ENCODE measurements at places on chromosomes 4 and X.

GRCh38 chr4:147830987-147831386 lies 99.1 kb downstream of the ARHGAP10 start:
- DNase-seq: no peak

- DNase-seq: no peak
These were observed 29.3 kb downstream of the DYNLT3 start for GRCh38 chrX:37818031-37818430.

DNA sequence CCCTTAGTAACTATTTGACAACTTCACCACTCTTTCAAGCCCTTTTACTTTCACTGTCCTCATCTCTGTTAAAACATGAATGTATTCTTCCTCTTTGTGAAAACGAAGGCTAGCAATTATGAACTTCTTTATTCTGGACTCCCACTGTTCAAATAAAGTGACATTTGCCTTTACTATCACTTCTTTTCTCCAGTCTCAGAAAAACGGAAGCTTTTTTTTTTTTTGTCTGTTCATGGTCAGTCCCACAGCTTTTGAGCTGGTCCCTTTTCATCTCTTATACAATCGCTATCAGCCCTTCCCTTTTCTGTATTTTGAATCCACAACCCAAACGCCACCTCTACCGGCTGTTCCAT lies 327.7 kb downstream of the DKK2 start:
- DNase-seq: no peak

- DNase-seq: no peak
These were observed 262.5 kb downstream of the GRID2 start for GRCh38 chr4:92566269-92566668.

- DNase-seq: no peak
These were observed 320.1 kb downstream of the TRIML1 start for GRCh38 chr4:188459381-188459780.
